GM06990 (cell line): ENCODE measurements at places on chromosomes 5 and 9.

DNA sequence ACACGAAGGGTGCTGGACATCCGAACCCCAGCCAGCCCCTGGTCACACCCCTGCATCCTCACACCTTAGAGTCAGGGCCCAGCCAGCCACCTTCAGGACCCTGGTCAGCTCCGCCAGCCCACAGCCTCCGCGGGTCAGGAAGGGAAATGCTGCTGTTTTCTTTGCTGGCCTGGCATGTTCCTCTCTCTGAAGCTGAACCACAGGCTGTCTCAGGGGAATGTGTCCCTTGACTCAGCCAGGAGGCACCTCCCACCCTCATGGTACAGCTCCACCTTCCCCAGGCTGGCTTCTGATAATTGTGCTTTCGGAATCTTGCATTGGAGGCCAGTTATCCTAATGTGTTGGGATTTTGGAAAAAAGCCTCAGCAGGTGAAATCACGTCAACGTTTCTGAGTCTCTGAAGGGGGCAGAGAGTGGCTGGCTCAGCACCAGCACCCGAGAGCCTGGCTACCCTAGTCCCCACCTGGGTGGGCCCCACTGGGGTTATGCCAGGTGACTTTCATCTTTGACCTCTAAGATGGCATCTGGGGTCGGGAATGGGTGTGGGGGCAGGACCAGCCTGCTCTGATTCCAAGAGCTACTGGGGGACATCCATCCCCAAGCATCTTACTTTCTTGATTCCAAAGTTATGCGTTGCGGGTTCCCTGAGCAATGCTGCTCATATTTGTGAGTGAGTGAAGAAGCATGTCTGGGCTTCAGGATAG, 9.8 kb upstream of the OLFM1 start:
- DNase-seq, result no peak

DNA sequence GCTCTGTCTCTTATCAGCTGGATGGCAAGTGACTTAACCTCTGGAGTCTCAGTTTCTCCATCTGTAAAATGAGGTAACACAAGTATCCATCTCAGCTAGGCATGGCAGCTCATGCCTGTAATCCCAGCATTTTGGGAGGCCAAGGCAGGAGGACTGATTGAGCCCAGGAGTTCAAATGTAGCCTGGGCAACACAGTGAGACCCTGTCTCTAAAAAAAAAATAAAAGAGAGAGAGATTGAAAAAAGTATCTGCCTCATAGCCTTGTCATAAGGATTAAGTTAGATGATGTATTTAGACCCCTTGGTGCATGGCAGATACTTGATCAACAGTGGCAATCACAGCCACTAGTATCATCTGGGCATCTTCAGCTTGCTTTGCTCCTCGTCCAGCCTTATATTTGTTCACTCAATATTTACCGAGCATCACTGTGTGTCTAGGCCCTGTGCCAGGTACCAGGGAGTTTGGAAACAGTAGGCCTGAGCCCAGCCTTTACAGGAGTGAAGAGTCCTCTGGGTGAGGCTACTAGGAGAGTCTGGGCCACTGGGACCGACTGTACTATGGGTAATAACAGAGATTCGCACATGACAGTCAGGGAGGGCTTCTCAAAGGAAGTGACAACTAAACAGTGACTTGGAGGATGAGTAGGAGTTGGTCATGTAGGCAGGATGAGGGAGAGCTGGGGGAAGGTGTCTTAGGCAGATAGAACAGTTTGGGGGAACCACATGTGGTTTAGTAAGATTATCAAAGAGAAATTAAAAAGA, 34.2 kb downstream of the CORO2A start:
- DNase-seq, result no peak

DNA sequence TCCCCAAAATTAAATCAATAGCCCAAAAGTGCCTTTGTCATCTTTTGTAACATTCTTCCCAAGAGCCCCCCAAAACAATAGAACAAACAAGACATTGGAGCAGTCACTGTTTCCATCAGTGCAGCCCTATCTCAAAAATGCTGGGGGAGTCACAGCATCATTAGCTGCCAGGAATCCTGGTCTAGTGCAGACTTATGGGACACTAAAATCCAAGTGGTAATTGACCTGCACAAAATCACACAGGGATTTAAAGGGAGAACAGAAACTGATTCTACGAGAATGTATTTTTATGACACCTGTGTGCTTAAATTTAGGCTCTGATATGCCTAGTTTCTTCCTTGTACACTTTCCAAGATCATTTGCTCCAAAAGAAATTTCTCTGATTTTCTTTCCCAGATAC, 172.9 kb downstream of the GLIS3 start:
- no peak for DNase-seq

DNA sequence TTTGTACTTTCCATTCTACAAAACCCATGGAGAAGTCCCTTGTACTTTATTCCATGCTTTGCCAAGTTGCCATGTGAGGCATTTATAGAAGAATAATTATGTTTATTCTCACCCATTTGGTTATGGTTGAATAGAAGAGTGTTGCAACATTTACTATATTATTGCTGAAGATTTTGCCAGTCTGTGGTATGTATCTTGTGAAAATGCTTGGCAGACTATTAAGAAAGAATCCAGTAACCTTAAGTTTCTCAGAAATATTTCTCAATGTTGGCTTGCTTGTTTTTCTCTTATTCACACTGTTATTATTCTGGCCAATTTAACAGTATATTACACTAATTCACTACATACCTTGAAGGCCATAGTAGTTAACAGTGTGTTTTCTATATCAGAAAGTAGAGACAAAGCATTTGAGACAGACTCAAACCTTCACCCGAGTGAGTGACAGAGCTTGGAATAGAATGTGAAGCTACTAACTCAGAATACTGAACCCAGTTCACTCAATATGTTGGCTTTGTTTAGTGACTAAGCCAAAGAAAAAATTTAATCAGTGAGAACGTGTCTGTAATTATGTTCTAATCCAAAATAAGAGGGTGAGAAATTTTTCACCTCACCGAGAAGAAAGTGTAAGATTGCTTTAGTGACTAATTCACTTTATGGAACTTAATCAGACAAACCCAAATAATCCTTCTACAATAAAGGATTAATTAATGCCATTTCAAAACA, 184.4 kb downstream of the CWC27 start:
- no peak for DNase-seq

- DNase-seq, result peak; percentile 6
Measured at GRCh38 chr5:149961957-149962409, 1.4 kb downstream of the SLC26A2 start.

- no peak for DNase-seq
Measured at GRCh38 chr9:31873722-31874121, 510.7 kb upstream of the ACO1 start.

GRCh38 chr9:132644251-132644650, 25.5 kb downstream of the DDX31 start:
- no peak for DNase-seq

DNA sequence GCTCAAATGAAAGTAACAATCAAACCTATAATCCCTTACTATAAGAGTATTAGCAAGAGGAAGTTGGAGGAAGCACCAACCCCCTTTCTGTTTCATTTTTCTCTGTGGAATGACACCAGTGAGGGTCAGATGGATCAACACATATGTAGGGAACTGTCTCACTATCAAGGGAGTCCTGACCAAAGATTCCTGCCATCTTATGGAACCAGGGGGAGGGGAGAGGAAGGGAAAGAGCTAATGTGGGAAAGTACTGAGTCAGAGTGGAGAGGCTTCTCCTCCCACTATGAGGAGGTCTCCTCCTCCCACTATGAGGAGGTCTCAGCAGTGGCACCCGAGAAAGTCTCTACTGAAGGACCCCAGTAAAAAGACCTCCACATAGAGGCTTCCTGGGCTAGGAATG, 73.3 kb upstream of the PCSK1 start:
- DNase-seq, result no peak

DNA sequence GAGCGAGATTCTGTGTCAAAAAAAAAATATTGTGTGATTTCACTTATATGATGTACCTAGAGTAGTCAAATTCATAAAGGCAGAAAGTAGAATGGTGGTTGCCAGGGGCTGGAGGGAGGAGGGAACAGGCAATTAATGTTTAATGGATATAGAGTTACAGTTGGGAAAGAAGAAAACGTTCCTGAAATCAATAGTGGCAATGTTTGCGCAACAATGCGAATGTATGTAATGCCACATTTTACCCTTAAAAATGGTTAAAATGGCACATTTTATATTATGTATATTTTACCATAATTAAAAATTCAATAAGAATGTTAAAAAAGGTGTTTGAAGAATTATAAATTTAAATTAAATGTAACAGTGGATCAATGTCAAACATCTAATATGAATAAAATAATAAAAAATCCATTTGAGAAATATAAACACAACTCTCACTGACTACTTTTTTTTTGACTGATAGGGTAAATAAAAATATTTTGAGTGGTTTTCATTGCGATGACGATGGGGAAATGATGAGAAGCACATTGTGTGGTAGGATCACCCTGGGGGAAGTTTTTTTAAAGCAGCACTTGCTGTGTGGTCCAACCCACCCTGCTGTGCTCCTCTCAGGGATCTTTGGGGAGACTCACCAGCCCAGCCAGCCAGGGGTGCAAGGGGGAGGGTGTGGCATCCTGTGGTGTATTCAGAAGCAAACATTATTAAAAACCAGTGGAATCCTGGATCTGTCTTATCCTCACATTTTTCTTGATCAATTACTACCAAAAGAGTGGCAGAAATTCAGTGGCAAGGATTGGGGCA, 4.3 kb downstream of the FYB1 start:
- DNase-seq, result no peak

GRCh38 chr5:141412854-141413539, at the start of gene PCDHGA10:
Gene PCDHGA10, plus strand, starts transcription at chr5:141412987. Its CDS starts 189 bp downstream, at chr5:141413176.
- DNase-seq, result no peak
